ENCODE measurements at places on chromosomes 1 and 21.

GRCh38 chr1:178506669-178507068 lies 6.2 kb upstream of the TEX35 start:
- DNase-seq, result no peak

GRCh38 chr1:207873055-207873890 lies 37.7 kb downstream of the CD34 start:
- DNase-seq, result no peak

GRCh38 chr1:11835441-11836225 lies 11.9 kb downstream of the NPPA start:
- DNase-seq, result no peak

- DNase-seq, result no peak
Observed at GRCh38 chr1:245715291-245715701, 560.5 kb downstream of the KIF26B start.

DNA sequence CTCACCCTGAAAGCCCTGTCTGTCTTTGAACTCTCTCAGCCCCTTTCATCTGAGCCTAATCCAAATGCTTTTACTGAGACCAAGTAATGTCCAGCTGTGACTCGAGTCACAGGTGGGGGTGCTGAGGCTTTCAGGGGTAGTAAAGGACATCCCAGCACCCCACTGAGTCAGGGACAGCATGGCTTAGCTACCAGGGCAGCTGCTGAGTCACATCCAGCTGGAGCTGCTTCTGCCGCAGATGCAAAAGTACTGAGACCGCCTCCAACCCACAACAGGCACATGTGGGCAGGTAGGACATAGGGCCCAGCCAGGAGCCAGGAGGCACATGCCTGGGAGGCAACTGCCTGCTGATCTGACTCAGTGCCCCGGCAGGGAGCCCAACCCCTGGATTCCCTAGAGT lies 6.7 kb upstream of the VSIG8 start:
- DNase-seq, result no peak

GRCh38 chr21:25638660-25639550 lies at the start of gene JAM2:
Gene JAM2 (plus strand): TSS chr21:25639258. CDS start chr21:25639822, 564 bp downstream.
- DNase-seq, result peak; percentile 30

- DNase-seq, result no peak
Observed at GRCh38 chr1:178847396-178847849, 23.5 kb downstream of the ANGPTL1 start.

DNA sequence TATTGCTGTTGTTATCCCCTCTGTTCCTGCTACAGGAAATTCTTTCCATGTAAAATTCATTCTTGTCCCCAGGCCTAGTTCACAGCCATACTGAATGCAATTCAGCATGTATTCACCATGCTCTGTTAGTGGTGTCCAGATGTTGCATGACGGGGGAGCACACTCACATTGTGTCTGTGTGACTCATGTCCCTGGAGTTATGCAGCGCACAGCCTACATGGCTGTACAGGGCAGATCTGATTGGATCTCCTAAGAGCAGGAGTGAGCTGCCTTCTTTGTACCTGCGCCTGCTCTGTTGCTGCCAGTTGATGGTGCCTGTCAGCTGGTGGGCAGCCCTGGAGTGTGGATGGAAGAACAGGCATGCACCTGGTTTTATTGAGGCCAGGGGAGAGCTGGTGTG lies 17.6 kb downstream of the HTR6 start:
- no peak for DNase-seq

DNA sequence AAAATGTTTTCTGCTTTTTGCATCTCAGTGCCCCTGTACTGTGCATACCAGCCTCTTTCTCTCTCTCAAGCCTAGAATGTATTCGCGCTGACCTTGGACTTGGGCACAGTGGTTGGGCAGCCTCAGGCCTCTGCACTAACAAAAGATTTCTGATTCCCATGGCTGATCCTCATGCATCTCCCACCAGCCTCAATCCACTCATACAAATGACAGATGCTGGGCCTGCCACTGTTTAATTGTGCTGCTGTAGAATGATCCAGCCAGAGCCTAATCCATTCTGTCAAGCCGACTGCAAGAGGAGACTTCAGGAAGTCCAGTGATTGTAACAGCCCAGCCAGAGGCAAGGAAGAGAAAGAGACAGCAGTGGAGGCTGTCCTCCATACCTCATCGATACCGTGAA lies 180.8 kb downstream of the ASTN1 start:
- no peak for DNase-seq

DNA sequence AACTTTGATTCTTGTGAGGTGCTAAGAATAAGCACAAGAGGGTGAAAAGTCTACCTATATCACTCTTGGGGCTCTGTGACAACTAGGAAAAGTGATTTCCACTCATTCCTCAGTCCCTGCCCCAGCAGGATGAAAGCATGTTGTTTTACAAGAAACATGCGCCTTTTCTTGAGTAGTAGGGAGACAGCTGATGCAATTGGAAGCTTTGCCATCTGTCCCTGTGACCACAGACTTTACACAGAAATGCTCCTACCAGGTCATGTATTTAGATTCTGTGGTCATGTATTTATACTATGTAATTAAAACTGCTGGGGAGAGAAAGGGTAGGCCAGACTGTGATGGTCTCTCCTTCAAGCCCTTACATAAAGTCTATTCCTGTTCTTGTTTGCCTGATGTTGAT lies 445.5 kb downstream of the PTPRC start:
- DNase-seq, result no peak

DNA sequence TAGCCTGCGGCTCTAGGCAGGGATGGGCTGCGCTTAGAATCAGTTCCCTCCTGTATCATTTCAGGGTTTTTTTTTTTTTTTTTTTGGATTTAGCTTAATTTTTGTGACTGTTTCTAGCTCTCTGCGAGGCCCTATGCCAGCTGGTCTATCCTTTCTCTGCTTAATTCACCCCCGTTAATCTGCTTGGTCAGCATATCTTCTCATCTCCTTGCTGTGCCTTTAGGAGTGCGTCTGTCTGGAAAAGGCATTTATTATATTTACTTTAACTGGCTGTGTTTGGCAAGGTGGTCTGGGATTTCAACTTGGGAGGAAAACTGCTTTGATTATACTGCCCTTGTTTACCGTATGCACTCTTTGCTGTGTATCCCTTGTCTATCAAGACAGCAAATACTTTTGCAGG lies 184.8 kb upstream of the KIAA0040 start:
- DNase-seq, result no peak

DNA sequence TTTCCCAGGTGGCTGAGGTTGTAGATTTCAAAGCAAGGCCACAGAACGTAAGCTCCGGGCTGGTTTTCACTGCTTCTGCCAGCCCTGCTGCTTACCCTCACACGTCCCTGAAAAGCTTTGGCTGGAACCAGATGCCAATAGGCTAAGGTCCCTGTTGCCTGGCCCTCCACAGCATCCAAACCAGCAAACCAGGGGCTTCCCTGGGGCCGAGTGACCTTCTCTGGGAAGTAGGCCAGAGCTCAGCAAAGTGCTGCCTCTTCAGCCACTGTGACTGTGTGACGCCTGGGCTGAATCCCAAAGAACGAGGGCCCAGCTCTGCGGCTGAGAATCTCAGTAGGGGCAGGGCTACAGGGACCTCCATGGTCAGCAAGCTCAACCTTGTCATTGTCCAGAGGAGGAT lies 28.9 kb upstream of the RBM15 start:
- no peak for DNase-seq

- DNase-seq, result no peak
Observed at GRCh38 chr21:45574691-45575090, 32.5 kb upstream of the SLC19A1 start.

DNA sequence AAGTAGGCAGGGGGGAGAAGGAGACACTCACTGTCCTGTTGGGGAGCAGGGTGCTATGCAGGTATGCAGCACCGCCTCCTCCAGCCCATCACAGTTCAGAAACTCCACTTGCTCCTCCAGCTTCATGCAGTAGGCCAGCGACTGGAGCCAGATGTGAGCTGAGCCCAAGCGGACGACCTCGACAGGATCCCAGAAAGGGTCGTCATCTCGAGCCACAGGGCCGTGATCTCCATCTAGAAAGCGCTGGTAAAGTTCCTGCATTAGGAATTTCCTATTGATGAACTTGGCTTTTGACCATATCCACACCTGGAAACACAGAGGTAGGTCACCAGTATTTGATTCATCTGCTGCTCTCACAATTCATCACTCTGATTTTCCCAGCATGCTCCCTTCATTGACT lies 56.1 kb downstream of the SCCPDH start:
- no peak for DNase-seq

- DNase-seq, result peak; percentile 40
Observed at GRCh38 chr1:244653439-244654107, 647 bp downstream of the DESI2 start.

GRCh38 chr1:169043823-169044222 lies 62.7 kb upstream of the ATP1B1 start:
- DNase-seq, result no peak

All from endothelial cell (in vitro differentiated cells).